ENCODE measurements at places on chromosomes 1 and 21.

- no peak for DNase-seq
Measured at GRCh38 chr1:199854686-199855321, 172.7 kb upstream of the NR5A2 start.

GRCh38 chr1:214912127-214912526 is 170.4 kb upstream of the KCNK2 start:
- DNase-seq: no peak

- DNase-seq: no peak
Measured at GRCh38 chr1:198649232-198649967, 10.6 kb downstream of the PTPRC start.

GRCh38 chr1:84096176-84096575 is 47.9 kb upstream of the PRKACB start:
- no peak for DNase-seq

DNA sequence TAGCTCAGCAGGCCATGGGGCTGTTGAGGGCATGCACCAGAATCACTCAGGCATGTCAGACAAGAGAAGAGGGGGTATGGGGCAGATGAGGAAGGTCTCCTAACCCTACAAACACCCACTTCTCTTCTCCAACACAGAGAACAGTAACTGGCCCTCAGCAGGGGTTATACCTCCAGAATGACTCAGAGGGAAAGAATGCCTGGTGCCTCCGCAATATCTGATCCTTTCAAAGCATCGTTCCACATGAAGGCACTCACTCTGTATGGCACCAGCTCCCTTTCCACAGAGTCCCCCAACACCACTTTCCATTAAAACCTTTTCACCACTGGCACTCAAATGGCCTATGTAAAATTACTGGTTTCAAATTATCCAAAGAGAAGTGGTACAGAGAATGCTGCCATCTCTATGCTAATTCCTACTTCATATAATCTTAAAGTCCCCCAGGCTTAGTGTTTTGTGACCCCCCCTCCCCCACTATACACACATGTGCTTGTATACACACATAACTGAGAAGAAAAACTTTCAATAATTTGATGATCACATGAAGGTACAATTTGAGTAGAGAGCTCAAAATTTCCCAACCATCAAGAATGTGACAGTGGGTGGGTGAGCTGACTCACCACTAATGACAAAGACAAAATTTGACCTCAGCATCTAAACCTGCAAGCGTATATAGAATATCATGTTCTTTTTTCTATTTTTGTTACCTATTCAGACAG is 91.5 kb downstream of the SIPA1L2 start:
- no peak for DNase-seq

DNA sequence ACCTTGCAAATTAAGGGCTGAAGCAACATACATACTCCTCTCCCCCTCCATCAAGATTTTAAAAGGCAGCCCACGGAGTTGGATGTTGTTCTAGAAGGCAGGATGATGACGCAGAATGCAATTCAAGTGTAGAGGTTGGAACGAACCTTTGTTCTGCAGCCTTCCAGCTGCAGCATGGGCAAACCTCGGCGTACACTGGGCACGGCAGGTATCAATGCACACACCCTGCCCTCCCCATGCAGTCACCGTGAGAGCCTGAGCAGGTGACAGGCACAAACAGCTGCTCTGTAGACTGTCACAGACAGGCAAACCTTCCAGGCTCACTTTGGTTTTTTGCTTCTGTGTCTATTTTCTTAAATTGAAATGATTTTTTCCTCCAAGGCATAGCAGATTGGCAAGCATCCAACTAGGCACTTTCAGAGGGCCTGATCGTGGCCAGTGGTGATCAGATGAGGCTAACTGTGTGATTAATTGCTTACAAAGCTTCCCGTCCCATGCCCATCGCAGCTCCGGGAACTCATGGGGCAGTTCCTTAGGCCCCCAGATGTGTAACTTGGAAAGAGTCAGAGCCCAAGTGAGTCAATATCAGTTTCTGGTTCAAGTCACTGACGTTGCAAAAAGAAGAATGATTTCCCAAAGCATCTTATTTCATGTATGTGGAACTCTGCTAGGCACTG is 82.3 kb downstream of the ITPKB start:
- DNase-seq: no peak

GRCh38 chr1:118618618-118619340 is 369.4 kb downstream of the TBX15 start:
- DNase-seq: no peak

GRCh38 chr1:210702506-210702905 is 373.8 kb downstream of the HHAT start:
- no peak for DNase-seq

GRCh38 chr1:226125097-226125630 is 61.4 kb downstream of the ACBD3 start:
- peak; percentile 86 for DNase-seq

DNA sequence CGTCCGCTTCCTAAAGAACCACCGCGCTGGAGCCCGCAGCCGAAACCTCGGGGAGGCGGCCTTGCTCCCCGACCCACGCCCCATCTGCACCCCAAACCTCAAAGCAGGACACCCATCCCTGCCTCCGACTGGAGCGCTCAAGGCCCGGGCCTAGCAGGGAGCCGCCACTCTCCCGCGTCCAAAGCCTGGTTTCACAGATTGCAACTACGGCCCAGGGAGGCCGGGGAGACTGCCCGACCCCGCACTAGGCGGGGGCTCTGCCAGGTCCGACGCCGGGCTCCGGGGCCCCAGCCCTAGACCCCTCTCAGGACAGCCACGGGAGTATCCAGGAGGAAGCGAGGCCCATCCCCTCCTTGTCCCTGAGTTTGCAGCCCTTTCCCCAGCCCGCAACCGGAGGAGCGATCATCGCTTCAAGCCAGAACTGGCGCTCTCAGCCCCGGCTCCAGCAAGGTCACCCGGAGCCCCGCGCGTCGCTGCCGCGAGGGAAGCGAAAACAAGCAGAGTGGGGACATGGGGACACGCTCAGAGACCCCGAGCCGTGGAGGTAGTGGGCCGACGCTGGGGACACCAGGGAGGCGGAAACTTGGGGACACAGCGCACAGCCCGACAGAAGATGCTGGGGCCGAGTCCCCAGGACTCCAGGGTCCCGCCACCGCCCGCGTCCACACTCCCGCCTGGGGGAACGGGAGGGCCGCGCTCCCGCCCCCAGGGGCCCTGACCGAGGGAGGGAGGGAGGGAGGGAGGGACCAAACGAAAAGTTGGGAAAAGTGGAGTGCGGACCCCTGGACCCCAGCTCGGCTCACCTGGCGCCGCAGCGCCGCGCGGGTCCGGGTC is 433 bp downstream of the TMEM200B start:
- DNase-seq: no peak

DNA sequence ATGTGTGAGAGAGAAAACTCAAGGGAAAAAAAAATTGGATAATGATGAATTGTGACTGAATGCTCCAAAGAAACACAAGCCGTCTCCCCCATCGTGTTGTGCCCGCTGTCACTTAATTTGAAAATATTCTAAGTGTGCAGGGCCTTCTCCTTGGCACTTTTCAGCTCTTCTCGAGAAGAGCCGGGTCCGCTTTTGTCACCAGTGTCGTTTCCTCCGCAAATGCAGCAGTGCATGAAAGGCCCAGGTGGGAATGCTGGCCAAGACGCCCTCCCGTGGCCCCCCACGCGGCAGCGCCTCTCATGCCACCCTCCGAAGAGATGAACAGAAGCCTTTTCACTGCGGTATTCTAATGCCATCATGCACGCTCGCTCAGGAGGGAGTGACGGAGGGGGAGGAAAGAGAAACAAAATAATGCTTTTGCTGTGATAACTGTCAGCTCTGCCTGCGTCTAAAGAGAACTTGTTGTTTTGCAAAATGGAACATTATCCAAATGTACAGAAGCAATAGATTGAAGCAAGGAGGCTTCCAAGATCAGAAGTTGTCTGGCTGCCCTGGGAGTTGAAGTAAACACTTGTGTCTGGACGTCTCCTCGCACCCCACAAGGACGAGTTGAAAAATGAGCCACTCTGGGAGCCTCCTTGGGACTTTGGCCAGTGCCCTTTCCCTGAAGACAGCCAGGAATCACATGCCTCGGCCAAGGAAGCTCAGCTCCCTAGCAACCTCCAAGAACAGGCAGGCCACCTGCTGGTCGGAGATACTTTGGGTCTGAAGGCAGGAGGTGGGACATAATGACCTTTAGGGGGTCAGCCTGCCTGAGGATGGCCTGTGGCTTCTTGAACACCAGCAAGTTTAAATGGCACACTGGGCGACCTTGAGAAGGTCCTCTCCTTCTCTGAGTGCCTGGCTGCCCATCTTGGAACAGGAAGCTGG is 166.1 kb upstream of the ZC3H12A start:
- DNase-seq: no peak

- no peak for DNase-seq
Measured at GRCh38 chr1:110771245-110772022, 96.7 kb upstream of the KCNA3 start.
